ENCODE measurements at places on chromosomes 12 and 14. TPM values are rescaled to one million over a fixed set of nuclear protein-coding genes. Genes with fewer than 3 reads are reported as not detected.

DNA sequence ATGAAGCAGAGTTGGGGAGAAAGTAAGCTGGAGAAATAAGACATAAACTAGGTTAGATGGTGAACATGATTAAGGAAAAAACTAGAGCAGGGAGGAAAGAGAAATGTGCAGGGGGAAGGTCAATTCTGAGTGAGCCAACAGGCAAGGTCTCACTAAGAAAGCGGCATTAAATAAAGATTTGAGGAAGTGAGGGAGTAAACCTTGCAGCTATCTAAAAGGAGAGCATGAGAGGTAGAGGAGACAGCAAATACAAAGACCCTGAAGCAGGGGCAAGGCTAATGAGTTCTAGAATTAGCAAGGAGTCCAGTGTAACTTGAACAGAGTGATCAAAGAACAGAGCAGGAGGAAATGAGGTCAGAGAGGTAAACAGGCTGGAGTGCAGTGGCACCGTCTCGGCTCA lies 4.4 kb upstream of the SOCS2 start:
- no peak overlapping the region for H3K4me3 ChIP-seq
- no peaks in the 10 kb centered on the region for H3K27me3 ChIP-seq
- DNase-seq, result no peak
- H3K36me3 ChIP-seq, result no peaks in the 10 kb centered on the region
- no peak overlapping the region for H3K27ac ChIP-seq

- H3K4me1 ChIP-seq, result no peaks in the 10 kb centered on the region
- H3K27ac ChIP-seq, result no peak overlapping the region
- H3K36me3 ChIP-seq, result no peaks in the 10 kb centered on the region
- no peak for DNase-seq
- H3K4me3 ChIP-seq, result no peak overlapping the region
Observed at GRCh38 chr14:58701604-58702003, 63.8 kb downstream of the DACT1 start.

GRCh38 chr12:115243933-115244628 lies 560.1 kb upstream of the TBX3 start:
- H3K27ac ChIP-seq, result no peak overlapping the region
- no peaks in the 10 kb centered on the region for H3K4me1 ChIP-seq
- no peak for DNase-seq
- H3K4me3 ChIP-seq, result no peak overlapping the region
- no peaks in the 10 kb centered on the region for H3K36me3 ChIP-seq

- no peaks in the 10 kb centered on the region for H3K27me3 ChIP-seq
- H3K4me3 ChIP-seq, result no peak overlapping the region
- H3K4me1 ChIP-seq, result peaks cover 12% of the 10 kb centered on the region
- DNase-seq, result peak; percentile 25
- no peaks in the 10 kb centered on the region for H3K36me3 ChIP-seq
- H3K27ac ChIP-seq, result no peak overlapping the region
Observed at GRCh38 chr14:38592764-38593442, 337.0 kb upstream of the CLEC14A start.

DNA sequence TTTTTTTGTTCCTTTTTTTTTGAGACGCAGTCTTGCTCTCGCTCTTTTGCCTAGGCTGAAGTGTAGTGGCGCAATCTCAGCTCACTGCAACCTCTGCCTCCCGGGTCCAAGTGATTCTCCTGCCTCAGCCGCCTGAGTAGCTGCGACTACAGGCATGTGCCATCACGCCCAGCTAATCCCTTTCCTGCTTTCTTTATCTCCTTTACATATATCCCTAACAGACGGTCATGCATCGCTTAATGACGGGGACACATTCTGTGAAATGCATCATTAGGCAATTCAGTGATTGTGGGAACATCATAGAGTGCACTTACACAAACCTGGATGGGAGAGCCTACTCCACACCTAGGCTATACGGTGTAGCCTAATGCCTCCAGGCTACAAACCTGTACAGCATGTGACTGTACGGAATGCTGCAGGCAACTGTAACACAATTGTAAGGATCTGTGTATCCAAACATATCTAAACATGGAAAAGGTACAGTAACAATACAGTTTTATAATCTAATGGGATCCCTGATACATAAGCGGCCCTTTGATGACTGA lies 32.8 kb downstream of the NOS1 start:
- no peak overlapping the region for H3K27ac ChIP-seq
- H3K4me3 ChIP-seq, result no peak overlapping the region
- no peaks in the 10 kb centered on the region for H3K36me3 ChIP-seq
- DNase-seq, result no peak
- no peaks in the 10 kb centered on the region for H3K27me3 ChIP-seq

CSAD gene
- polyA plus RNA-seq, result 8.6 TPM

MAX gene
- 52.8 TPM for polyA plus RNA-seq

SMOC1 gene
- polyA plus RNA-seq, result 0.70 TPM

PLBD2 gene
- 58.5 TPM for polyA plus RNA-seq
